ENCODE measurements at places on chromosomes 3 and 15.
A peak's percentile ranks its signal among the peaks of the same experiment; 100 is the strongest.

DNA sequence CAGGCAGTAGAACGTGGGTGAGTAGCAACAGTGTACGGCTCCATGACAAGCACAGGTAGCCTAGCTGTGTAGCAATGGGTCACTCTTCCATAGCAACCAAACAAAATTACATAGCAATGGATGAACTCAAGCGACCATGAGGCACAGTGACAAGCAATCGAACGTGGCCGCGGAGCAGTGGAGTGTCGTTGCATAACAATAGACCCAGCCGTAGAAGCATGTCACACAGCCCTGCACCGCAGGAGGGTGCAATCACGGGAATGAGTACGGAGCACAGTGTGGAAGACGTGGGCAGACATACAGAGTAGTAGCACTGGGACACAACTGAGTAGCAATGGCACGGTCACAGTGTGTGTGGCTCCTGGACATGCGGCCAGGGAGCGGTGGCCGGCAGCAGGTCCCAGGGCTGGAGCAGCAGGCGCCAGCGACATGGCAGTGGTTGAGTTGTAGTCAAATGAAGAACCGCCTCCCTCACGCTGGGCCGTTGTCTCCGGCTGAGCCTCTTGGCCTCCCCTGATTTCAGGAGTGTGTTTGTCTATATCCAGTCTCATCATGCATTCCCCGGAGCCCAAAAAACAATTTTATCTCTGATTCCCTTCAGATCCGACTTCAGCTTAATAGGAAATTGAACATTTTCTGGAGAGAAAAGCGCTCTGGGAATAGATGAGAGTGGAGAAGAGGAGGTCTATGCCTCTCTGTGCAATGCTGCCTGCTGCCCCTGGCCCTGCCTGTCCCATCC is 64.1 kb downstream of the CCDC33 start:
- no peak for DNase-seq

DNA sequence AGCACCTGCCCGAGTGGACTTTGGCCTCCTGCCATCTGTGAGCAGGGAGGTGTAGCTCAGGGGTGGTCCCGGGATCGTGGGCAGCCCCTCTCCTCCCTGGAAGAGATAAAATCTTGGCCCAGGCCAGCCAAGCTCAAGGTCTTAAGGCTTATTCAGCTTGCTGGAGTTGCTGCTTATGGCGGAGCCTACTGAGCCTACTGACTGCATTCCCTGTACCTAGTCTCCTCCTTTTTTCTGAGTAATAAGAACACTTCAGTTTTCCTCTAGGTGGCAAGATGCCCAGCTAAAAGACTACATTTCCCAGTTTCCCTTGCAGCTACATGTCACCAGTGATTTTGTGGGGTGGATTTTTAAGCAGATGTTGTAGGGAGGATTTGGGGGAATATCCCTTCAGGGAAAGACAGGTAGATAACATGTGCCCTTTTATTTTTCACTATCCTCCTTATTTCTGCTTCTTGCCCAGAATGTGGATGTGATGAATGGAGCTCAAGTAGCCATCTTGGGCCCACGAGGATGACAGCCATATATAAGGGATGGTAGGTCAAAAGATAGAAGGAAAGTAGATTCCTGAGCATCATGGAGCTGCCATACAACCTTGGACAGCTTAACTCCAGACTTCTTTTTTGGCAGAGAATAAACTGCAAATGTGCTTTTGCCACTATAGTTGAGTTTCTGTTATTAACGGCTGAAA is 41.4 kb upstream of the INSYN1 start:
- peak; percentile 33 for DNase-seq

GRCh38 chr3:126157083-126157768 is 23.2 kb downstream of the ALDH1L1 start:
- DNase-seq: no peak

DNA sequence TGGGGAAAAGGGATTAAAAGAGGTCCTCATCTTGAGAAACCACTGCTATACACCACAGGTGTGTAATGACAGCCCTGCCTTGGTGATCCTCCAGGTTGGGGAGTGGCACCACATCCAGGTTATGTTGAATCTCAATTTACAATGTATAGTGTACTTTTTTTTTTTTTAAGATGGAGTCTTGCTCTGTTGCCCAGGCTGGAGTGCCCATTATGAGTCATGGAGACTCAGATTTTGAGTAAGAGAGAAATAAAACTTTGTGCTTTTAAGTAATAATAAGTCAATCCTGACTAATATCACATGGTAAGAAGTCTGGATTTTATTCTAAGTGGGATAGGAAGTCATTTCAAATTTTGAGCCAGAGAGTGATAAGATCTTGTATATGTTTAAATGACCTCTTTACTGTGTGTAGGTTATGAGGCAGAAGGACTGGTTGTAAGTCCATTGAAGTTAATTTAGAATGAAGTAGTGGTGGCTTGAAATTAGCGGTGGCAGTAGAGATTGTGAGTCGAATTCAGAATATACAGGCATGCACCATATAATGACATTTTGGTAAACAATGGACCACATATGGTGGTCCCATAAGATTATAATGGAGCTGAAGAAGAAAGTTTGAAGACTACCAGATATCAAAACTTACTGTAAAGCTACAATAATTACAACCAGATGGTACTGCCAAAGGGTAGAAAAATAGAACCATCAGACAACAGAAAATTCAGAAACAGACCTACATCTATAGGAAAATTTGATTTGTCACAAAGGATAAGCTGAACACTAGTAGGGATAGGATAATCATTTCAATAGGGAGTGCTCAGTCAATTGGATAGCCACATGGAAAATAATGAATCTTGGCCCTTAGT is 20.7 kb downstream of the POPDC2 start:
- peak; percentile 38 for DNase-seq

GRCh38 chr3:138946663-138947494 is at the start of the genes FOXL2 and FOXL2NB:
TSS of gene FOXL2 (minus strand) at chr3:138947137. CDS start at chr3:138946722, 415 bp downstream.
TSS of gene FOXL2NB (plus strand) at chr3:138947217. CDS start at chr3:138947365, 148 bp downstream.
- DNase-seq: peak; percentile 79

- DNase-seq: peak; percentile 90
Observed at GRCh38 chr3:29972320-29972993, 633.9 kb upstream of the TGFBR2 start.

DNA sequence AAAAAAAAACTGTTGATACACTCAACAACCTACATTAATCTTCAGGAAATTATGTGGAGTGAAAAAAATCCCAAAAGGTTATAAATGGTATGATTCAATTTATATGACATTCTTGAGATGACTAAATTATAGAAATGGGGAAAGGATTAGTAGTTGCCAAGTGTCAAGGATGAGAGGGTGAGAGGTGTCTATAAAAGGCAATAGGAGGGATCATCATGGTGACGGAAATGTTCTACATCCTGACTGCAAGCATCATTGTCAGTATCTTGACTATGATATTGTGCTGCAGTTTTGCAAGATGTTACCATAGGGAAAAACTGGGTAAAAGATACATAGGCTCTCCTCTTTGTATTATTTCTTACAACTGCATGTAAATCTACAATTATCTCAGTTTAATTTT is 125.6 kb downstream of the FRMD5 start:
- DNase-seq: no peak

- no peak for DNase-seq
Observed at GRCh38 chr15:80034629-80035028, 24.8 kb upstream of the ZFAND6 start.

DNA sequence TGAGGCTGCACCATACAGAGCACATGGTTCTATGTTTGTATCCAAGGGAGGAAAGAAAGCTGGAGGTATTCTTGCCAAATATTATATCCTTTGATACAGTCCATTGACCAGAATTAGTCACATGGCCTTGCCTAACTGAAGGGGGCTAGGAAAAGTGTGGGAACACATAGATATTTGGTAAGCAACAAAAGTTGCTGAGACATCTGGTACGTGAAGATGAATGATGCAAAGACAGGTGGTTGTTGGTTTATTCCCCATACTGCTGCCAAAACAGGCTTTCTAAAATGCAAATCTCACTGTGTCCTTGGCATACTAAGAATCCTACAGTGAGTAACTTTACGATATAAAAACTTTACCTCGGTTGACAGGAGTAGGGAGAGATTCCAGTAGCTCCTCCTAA is 162.2 kb downstream of the VGLL3 start:
- DNase-seq: no peak

DNA sequence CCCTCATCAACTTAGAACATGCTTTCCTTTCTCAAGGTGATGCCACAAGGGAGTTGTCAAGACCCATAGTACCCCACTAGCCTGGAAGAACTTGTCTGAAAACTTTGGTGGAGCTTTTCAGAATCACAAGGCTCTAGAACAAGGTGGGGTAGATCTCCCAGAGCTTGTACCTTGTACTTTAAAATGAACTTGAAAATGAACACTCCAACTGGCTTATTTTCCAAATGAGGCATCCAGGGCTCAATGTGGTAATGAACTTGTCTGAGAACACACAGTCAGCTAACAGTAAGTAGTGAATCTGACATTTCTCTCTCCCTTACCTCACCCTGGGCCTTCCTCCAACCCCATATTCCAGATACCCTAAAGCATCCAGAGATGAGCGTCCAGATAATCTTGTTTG is 81.8 kb upstream of the THBS1 start:
- DNase-seq: no peak

DNA sequence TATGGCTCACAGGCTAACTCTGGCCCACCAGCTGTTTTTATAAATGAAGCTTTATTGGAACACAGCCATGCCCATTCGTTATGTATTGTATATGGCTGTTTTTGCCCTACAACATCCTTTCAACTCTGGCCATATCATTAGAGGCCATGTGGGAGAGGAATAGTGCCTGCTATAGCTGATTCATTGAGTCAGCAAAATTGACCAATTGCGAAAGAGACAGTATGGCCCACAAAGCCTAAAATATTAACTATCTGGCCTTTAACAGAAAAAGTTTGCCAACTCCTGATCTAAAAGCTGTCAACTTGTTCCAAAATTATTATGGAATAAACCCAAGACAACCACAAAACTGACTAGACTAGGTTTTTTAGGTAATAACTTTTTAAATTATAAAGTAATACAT is 1.4 kb downstream of the NR1I2 start:
- DNase-seq: no peak

- no peak for DNase-seq
Observed at GRCh38 chr3:44761101-44761423, 357 bp downstream of the KIAA1143 start.

DNA sequence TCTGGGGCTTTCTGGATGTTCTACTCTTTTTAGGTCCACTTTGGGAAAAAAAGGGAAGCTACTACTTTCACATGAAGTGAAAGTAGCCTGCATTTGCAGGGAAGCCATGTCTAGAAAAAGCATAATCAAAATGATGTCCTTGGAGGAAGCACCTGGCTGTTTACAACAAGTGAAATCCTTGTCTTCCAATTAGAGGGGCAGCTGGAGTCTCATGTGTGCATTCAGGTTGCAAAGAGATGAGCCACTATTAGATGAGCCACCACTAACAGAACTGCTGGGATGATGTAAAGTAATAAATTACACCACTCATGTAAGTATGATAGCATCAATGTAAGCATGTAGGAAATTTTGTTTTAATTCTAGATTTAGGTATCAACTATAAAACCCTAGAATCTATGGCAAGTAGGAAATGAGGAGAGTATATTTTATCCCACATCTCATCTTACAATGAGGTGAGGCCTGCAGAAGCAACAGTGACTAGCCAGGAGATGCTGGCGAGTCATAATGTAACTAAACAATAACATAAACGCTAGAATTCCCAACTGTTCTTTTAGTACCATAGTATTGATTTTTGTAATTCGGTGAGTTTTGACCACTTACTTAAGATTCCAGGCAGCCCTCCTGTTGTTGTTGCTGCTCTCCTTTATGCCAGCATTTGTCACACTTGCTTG is 75.9 kb downstream of the TMEM108 start:
- DNase-seq: no peak

DNA sequence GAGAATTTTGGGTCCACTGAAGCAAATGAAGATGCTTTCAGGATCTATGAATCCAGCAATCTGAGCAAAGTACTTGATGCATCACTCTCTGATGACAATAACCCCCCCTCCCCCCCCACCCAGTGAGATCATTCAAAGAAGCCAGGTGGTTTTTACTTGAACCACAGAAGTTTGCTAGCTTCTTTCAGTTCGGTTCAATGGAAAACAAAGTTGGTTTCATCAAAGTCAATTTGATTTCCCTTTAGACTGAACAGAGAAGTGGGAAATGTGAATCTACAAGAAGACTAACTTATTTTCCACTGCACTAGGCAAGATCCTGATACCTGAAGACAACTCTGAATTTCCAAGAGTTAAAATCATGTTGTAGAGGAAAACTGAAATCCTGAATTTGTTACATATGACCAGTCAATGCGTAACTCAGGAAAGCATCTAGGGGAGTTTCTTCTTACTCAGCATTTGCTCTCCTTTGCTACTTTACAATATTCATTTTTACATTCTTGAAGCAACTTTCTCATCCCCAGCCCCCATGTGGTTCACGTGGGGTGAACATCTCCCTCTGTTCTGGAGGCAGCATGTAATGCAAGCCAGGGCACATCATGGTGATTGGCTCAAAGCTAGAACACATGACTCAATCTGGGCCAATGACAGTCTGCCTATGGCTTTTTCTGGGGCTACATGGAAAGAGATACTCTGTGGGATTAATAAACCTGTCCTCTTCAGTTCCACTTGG is 572.6 kb downstream of the FOXP1 start:
- no peak for DNase-seq

- no peak for DNase-seq
Observed at GRCh38 chr15:85769182-85769900, 25.4 kb downstream of the KLHL25 start.

DNA sequence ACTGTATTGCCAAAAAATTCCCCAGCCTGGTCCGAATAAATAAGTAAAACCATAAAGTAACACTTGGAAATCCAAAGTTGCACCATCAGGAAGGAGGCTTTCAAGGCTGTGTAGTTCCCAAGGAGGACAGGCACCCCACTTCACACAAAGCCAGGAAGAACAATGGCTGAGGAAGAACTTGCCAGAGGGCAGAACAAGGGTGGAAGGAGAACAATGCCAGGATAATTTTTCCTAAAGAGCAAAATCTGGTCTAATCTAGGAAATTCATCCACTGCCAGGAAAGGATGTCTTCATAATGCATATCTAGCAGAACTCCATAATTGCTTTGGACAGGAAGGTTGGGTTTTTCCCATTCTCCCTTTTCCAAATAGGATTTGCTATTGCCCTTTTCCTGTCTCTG is 15.7 kb upstream of the ARID3B start:
- no peak for DNase-seq

DNA sequence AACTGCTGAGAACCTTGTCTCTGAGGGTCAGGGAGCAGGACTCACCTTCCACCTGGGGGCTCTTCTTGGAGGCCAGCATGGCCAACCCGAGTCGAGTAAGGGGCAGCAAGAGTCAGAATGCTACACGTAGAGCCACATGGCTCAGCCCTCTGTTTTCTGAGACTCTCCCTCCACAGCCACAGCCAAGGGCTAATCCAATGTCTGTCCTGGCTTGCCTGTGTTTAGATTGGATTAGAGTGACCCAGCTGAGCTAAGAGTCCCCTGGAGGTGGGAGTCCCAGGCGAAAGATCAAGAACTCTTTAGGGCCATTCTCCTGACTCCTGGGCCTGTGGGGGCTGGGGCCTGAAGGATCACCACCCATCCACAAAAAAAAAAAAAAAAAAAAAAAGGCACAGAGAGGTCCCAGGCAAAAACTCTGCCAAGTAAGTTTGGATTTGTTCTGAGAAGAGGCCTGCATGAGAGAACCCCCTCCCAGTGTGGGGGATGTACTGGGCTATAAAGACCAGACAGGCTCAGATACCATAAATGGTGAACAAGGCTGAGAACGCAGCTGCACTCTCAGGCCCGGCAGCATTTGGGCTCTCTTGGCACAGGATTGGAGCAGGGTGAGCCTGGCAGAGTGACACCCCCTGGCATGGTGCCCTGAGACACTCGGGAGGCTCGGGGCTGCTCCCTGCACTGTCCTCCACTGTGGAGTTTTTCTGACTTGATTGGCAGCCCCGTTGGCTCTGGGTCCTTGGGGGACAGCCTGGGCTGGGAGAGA is 88.0 kb upstream of the OSBPL11 start:
- DNase-seq: no peak

GRCh38 chr3:71581457-71582035 is 2.0 kb downstream of the FOXP1 start:
- peak; percentile 22 for DNase-seq

All from fibroblast of skin of right biceps (primary cell).